ENCODE measurements at places on chromosomes 6 and 20. TPM values are rescaled to one million over a fixed set of nuclear protein-coding genes. Genes with fewer than 3 reads are reported as not detected.

The NEU1 gene
- 21.6 TPM for total RNA-seq

The POU3F2 gene
- total RNA-seq = not detected

The FNDC1 gene
- 0.11 TPM for total RNA-seq

The HDGFL1 gene
- not detected for total RNA-seq

The DEFB129 gene
- not detected for total RNA-seq

The CYP39A1 gene
- 1.4 TPM for total RNA-seq

DNA sequence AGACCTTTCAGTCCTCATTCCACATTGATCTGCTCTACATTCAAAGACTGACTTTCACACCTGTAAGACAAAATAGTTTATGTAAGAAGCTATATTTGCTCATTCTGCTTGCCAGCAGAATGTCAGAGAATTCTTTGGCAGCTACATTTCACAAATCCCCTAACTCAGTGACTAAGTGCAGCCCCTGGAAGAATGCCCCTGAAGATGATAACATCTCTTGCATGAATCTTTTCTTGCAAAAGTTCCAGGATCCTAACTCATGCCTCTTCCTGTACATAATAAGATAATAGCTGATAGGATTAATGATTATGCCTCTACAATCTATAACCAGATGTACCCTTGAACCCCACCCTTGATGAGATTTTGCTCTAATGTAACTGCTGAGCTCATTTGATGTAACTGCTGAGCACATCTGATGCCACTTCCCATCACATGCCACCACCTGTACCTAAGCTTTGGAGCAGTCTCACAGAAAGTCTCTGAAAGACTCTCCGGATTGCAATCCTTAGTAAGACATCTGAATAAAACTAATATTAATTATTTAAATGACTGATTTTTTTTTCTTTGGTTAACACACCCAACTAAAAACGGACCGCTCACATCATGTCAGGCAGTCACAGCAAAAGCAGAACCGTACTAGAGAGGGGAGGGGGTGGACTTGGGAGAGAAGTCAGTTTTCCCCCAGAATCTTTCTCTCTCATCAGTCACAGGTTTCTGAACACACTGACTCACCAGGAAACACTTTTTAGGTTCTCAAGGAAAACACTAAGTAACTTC lies 684 bp upstream of the DNAH8 start:
- no peak for DNase-seq

- DNase-seq = no peak
Measured at GRCh38 chr6:33985313-33985751, 160.6 kb downstream of the GRM4 start.

DNA sequence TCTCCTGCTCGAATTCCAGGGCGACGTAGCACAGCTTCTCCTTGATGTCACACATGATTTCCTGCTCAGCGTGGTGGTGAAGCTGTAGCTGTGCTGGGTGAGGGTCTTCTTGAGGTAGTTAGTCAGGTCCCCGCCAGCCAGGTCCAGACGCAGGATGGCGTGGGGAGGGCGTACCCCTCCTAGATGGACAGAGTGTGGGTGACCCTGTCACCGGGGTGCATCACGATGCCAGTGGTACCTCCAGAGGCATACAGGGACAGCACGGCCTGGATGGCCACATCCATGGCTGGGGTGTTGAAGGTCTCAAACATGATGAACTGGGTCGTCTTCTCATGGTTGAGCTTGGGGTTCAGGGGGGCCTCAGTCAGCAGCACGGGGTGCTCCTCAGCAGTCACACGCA lies 110.2 kb upstream of the CNR1 start:
- DNase-seq = no peak

- DNase-seq = no peak
Measured at GRCh38 chr6:149033454-149033853, 284.1 kb upstream of the TAB2 start.

- DNase-seq = no peak
Measured at GRCh38 chr20:7682916-7683315, 257.3 kb downstream of the HAO1 start.

- DNase-seq = no peak
Measured at GRCh38 chr6:167907837-167908681, 81.3 kb downstream of the AFDN start.

- DNase-seq = no peak
Measured at GRCh38 chr6:134866563-134866962, 83.3 kb downstream of the ALDH8A1 start.

GRCh38 chr6:147135211-147135681 lies 69.0 kb upstream of the STXBP5 start:
- DNase-seq = no peak

DNA sequence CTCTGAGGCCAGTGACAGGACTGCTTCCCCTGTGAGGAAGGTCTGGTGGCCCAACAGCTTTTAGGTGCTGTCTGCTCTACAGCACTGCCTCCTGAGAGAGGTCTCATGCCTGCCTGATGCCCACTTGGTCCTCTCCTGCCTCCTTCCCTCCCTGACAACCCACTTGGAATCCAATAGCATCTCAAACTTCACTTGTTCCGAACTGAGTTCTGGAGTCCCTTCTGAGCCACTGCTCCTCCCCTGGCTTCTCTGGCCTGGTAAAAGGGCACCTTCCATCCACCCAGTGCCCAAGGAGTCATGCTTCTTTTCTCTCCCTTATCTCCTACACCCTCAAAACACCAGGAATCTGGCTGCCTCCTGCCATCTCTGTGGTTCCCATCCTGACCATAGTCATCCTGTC lies 1.9 kb downstream of the MAVS start:
- no peak for DNase-seq

GRCh38 chr6:137218473-137218916 lies 690 bp downstream of the IFNGR1 start:
- peak; percentile 14 for DNase-seq

- DNase-seq = no peak
Measured at GRCh38 chr6:44285552-44286284, 15.5 kb downstream of the TMEM151B start.

- DNase-seq = no peak
Measured at GRCh38 chr6:26347699-26348098, 17.3 kb upstream of the BTN3A2 start.

GRCh38 chr20:6714279-6714711 lies 53.2 kb upstream of the BMP2 start:
- DNase-seq = no peak

DNA sequence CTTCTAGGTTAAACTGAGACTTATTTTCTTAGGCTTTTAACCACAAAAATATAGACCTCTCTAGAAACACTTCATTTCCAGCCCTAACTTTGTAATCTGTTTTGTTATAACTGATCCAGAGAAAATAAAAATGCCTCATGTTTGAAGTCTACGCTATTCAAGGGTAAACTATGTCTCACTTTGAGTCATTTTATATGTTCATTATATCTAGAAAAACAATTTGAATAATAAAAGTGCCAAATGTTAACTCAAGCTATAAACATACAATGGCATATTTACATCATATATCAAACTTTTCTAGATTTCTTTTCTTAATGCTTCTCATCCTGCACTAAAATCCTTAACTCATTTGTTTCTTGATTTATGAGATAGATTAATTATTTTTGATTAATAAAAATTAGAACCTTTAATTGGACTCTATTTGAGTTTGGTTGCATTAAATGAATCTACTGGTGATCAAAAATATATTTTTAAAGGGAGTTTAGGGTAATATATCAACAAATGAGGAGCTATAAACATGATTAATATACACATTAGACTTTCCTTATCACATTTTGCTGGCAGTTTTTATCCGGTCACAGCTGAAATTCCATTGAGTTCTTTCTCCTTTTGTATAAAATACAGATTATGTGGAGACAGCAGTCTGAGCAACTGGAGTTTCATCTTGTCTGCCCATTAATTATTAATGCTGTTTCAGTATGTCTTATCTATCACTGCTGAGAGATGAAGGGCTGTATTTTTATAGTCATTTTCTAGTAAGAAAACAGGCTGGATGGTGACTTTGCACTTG lies 246.5 kb downstream of the TBX18 start:
- no peak for DNase-seq

DNA sequence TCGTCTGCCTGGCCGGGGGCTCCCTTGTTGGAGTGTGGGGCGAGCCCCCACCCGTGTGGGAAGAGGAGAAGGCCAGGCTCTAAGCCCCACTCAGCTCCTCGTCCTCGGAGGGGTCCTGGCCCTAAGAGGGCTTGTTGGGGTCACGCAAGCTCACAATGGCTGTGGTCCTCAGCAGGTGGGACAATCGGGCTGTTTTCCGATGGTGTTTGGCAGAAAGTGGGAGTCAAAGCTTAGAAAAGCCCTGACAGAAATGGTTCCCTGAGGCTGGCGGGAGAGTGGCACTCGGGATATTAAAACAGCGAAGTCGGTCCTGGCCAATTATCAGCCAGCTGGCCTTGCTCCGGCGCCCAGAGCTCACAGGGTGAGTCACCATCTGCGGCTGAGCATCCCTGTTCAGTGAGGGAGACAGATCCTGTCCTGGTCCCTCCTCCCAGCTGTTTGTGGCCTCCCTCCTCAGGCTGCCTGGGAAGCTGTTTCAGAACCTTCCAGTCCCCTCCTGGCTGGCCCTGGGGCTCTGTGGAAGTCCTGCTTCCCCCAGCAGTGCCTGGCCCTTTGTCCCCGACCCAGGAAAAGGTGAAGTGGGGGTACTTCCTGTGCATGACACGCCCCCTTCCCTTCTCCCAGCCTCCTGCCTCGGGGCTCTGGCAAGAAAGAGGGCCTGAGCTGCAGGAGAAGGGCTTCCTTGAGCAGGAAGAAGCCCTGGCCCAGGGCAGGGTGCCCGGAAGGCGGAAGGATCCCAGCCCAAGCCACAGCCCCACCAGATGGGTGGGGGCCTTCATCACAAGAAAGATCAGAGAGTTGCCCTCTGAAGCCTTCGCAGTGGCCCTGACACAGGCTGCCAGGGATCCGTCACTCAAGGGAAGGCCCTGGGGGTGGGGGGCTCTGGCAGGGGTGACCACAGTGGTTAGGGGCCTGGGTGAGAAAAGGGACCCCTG lies 53.6 kb upstream of the BHLHE23 start:
- DNase-seq = peak; percentile 55

- no peak for DNase-seq
Measured at GRCh38 chr20:5535125-5535756, 215.0 kb upstream of the SHLD1 start.

DNA sequence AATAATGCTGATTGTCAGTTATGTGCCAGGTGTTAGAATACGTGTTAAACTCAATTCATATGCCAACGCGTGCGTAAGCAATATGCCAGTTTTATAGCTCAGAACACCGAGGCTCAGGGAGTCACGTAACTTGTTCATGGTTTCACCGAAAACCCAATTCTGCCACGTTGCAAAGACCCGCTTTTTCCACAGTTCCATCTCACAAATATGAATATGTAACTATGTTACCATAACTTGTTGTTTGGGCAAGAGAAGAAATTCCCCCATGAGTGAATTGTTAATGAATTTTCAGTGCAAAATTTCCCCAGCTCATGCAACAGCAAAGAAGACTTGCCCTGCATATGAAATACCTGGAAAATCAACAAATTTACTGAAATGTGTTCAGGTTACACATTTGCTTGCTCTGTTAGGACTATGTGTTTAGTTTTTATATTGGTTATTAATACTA lies 30.1 kb downstream of the SF3B5 start:
- no peak for DNase-seq

GRCh38 chr20:45783656-45784294 lies 7.9 kb downstream of the WFDC3 start:
- DNase-seq = no peak

DNA sequence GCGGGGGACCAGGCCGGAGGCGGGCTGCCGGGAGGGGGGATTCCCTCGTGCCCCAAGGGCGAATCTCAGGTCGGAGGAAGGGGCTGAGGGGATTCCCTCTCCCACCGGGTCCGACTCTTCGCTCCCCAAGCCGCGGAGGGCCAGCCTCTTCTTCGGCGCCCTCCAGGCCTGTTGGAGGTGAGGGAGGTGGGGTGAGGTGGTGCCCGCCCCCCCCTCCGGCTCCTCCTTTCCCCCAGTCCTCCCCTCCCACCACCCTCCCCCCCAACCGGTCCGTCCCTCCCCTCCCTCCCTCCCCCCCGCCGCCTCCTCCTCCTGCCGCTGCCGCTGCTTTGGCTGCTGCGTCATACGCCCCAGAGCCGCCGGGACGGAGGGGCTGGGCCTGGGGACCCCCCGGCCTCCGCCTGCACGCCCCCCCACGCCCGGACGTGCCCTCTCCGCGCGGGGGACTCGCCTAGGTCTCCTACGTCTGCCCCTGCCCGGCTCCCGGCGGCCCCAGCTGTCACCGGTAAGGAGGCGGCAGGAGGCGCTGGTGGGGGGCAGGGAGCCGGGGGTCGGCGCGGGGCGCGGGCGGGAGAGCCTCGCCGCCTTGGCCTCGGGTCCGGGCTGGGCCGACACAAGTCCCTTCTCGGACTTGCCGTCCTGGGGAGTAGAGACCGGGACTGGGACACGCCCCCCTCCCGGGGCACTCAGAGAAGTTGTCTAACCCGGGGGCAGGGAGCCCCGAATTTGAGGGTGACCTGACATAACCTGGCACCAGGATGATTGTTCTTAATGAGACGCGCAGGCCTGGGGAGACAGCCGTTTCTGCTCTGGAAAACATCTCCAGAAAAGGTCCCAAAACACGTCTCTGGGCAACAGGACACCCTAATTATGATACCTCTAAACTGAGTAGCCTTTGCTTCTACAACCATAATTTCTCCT lies at the start of gene PHF1:
TSS of gene PHF1 (plus strand) at position 304 of the 921 bp plus-strand sequence. CDS start 1,250 bp downstream, outside the sequence.
- DNase-seq = no peak

DNA sequence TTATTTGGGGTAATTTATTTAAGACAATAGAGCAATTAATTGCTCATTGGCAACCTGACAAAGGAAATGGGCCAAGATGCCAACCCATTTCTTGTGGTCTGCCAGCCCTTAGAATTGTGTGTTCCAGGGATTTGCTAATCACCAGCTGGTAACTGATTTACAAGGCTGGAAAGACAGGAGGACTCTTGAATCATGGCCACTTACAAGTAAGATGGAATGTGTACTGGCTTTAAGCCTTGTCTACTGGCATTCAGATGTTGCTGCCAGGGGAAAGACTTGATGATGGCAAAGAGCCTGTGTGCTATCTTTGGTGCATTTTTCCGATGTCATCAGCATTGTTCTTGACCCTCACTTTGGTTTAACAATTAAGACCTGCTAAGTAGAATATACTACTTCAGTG lies 91.0 kb downstream of the BCKDHB start:
- no peak for DNase-seq

All from ascending aorta (tissue), 2 donors.